ENCODE measurements at places on chromosomes 11 and 22.

DNA sequence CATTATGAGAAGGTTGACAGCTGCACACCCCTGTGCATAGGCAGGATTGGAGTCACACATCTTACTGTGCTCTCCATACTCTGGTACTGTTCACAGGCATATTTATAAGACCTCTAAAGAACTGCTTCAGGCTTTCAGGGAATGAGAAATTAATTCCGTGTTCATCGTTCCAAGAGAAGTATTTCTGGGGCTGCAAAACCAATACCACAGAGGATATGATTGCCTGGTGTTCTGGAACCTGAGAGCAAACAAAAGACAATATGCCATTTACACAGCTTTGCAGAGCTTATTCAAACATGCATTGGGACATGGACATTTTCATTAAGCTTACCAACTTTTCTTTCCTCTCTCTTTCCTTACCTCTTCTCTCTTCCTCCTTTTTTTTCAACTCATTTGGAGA lies 388.7 kb downstream of the NTM start:
- DNase-seq = no peak

DNA sequence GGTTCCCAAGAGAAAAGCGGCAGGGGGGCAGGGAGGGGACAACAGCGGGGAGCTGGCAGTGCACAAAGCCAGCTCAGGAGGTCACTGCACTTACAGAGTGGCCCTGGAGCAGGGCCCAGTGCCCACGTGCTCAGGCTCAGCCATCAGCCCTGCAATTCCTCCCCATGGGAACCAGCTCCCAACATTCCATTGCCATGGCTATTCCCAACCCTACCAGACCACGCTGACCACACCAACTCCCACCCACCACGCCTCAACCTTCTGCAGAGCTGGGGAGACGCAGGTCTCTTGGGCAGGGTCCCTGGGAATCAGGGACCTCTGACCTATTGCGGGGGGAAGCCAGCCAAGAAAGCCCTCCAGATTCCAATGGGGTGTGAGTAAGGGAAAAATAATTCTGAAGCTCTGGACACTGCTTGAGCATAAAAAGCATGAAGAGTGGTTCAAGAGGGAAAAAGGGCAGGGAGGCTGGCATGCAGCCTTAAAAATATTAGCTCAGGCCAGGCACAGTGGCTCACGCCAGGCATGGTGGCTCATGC lies 38.3 kb upstream of the TFIP11 start:
- no peak for DNase-seq

DNA sequence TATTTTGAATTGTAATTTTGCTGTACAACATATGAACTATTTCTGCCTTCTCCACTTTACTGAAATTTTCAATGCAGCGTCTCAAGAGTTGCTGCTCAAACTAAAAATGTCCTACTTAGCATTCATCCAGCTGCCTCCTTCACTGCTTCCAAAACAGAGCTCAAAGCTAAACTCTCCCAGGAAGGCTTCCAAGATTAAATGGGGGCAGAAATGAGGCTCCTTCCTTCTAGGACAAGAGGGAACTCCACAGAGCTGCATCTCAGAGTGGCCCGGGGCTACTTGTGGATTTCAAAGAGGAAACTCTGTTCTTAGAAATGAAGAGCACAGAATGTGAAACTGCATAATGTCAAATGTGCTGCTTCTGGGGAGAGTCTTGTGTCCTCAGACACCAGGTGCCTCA lies 295.9 kb upstream of the NCAM1 start:
- no peak for DNase-seq

DNA sequence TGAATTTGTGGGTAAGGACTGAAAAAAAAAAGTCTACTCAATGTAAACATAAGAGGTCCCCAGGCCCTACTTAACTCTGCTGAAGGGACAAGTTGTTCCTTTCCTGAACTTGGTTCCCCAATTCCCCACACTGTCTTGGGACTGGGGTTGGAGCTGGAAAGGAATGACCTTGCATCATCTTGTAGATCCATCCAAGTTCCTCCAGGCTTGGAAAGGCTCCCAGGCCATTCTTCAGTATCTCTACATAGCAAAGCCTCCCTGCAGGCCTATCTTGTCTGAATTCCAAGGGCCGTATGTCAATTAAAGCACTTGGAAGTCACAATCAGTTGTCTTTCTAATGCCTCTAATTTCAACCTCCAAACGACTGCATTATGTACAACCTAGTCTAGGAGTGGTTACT lies 361.2 kb downstream of the TMEM135 start:
- no peak for DNase-seq

- DNase-seq = no peak
Observed at GRCh38 chr22:40628354-40629042, 8.0 kb downstream of the MRTFA start.

- no peak for DNase-seq
Observed at GRCh38 chr11:84566671-84567070, 1060.5 kb downstream of the DLG2 start.

- DNase-seq = no peak
Observed at GRCh38 chr11:126246636-126247035, 22.1 kb downstream of the SRPRA start.

GRCh38 chr11:69888483-69889181 lies 69.4 kb upstream of the FGF3 start:
- DNase-seq = peak; percentile 58

DNA sequence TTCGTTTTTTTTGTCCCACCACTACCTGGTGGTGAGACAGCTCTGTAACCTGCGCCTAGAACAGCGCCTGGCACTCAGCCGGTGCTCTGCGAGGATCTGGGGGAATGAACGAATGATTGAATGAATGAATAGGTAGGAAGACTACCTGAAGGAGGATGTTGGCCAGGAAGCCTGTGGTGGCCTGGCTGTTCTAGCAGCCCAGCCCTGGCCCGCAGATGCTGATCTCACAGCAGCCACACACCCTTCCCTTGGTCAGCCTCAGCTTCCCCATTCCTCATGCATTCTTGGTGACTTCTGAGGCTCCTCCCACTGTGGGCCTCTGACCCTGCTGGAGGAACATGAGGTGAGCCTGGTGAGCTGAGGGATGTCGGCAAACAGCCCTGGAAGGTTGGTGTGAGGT lies 3.7 kb downstream of the TRPM5 start:
- no peak for DNase-seq

DNA sequence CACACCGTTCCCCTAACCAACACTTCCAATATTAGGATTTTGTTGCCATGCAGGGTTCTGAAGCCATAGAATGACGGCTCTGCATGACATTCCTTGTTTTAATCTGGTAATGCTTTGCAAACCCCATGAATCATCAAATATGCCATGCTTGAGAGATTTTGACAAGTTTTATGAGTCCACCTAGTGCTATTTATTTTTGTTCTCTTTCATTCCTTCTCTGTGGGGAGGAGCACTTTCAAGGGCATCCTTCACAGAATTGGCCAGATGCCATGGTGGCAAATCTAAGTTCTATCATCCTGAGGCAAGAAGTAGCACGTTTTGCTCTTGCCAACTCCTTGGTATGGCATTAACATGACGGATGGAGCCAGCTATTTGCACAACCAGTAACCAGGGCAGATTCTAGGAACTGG lies 268.4 kb downstream of the FAM76B start:
- DNase-seq = no peak

DNA sequence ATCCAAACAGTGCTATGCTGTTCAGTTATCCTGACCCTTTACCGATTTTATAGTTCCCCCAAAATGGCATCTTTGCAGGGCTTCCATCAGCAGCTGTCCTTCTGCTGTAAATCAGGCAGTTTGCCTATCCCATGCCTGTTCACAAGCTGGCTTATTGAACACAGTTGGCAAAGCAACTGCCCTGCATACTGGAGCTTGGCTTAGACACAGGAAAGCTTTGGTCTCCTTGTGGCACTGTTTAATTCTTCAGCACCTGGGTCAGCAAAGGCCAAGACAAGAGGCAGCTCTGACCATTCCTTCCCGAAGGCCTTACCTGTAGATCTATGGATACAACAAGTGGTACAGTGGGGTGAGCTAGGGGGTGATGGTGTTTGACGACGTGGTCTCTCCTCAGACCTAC lies 32.2 kb downstream of the TSPAN18 start:
- no peak for DNase-seq

GRCh38 chr11:46555267-46556054 lies 38.4 kb downstream of the AMBRA1 start:
- DNase-seq = no peak

All from CD4-positive, alpha-beta T cell (primary cell).